ENCODE measurements at places on chromosomes 11 and 22.

DNA sequence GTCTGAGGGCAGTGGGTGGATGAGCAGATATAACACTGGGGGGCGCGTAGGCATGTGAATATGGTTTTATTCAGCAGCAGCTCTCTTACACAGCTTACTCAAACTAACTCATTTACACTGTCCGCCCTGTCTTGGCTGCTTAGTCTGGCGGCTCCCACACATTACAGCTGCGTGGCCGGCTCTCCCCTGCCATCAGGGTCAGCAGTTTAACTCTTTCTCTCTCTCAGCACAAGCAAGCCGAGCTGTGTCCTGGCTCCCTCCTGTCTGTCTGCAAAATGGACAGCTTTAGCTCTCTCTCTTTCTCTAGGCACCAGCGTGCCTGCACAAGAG, 1310.1 kb upstream of the RAG2 start:
- no peak for DNase-seq

DNA sequence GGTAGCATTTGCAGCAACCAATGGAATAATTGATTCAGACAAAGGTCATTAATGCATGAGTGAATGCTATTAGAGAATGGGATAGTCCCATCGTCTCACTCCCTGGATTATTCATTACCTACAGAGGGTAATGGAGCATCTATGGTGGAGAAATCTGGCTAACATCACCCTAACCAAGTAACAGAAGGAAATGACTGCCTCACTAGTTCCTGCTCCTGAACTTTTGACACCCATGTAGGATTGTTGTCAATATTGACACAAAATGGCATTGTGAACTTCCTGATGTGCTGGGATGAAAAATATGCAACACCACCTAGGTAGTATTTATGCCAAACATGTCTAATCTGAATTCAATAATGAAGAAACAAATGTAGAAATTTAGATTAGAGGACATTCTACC, 44.0 kb upstream of the KIRREL3 start:
- DNase-seq = no peak

DNA sequence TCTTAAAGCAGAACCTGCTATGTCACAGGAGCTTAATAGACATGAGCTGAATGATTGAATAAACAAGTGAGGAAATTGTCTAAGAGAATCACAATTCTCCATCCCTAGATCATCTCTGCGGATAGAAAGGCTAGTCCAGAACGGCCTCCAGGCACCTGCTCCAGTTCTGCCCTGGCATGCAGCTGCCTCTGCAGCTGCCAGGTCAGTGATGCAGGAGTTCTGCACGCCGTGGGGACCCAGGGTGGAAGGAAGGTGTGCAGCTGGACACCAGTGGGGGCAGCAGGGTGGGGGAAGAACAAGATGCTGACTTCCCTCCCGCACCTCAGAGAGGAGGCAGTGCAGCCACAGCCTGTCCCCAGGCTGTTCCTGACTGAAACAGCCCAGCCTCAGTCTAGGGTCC, 192.1 kb upstream of the NCAM1 start:
- DNase-seq = no peak

DNA sequence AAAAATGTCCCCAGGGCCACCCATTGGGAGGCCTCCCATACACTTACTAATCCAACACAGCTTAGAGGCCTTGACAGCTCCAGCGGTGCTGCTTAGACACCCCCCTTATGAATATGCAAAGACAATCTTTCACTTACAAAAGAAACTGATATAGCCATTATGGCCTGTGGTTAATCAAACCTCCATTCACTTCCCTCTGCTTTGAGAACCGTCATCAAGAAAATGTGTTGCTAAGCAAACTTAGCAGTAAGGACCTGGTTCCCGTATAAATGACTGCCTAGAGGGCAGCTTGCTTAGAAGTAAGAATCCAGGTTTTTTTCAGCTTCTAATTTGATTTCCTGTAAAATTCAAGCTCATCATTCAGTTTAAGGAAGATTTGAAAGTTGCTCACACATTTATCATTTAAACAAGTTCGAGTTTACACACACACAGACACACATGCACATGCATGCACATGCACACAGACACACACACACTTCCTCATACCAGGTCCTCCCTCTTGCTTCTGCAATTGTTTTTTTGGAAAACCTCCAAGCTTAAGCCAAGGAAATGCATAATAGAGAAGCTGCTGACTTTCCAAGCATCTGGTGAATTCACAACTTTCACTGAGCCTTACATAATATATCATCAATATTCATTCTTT, 137.7 kb upstream of the BLID start:
- DNase-seq = no peak

GRCh38 chr11:120334332-120334731, 1.9 kb upstream of the ARHGEF12 start:
- no peak for DNase-seq

GRCh38 chr11:205221-206001, 1.8 kb downstream of the BET1L start:
- no peak for DNase-seq

- DNase-seq = no peak
These were observed 488.1 kb downstream of the NTM start for GRCh38 chr11:131858505-131858904.

DNA sequence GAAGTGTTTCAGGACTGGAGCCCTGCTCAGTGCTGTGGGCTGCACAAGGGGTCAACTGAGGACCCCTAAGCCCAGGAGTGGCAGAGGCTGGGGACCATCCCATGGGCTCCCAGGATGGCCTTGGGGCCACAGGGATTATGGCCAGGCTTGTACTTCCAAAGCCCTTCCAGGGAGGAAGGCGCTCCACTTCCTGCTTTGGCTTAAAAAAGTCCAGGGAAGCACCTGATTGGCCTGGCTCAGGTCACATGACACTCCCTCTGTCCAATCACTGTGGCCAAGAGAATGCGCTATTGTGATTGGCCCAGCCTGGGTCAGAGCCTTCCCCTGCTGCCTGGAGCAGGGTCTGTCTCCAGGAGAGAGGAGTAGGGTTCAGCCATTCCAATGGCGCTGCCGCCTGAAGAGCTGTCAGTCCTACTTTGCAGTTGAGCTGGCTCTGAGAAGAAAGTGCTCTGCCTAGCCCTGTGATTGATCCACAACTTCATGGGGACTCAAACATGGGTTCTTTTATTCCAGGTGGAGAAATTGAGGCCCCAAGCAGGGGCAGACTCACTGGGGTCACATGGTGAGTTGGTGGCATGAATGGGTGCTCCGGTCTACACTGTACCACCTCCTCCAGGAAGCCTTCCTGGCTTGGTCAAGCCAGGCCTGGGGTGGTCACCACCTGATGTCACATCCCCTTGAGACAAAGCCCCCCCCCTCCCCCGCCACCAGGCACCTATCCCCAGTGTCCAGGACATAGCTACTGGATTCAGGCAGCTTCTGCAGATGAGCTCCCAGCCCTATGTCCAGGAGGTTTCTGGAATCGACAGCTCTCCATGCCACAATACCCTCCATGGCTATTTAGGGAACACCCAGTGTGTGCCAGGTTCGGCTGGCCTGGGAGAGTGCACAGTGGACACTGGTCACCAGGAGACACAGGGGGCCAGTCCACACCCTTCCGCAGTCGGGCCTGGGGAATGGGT, 48.2 kb downstream of the RTN4R start:
- no peak for DNase-seq

DNA sequence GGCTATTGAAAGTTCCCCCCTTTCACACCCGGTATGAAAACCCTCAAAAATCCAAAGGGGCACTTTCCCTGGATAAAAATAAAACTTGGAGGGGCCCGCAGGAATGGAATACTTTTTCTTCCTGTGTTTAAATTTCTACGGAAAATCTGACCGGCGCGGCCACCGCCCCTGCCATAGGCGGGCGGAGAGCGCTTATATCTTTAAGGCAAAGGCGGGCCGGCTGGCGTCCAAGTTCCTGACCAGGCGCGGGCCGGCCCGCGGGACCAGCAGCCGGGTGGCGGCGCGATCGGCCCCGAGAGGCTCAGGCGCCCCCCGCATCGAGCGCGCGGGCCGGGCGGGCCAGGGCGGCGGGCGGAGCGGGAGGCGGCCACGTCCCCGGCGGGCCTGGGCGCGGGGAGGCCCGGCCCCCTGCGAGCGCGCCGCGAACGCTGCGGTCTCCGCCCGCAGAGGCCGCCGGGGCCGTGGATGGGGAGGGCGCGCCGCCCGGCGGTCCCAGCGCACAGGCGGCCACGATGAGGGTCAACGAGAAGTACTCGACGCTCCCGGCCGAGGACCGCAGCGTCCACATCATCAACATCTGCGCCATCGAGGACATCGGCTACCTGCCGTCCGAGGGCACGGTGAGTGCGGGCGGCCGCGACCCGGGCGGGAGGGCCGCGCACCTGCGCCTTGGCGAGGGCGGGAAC, at the start of gene ANO1:
Gene ANO1, plus strand, starts transcription at position 223 of the 686 bp plus-strand sequence. Its CDS starts 290 bp downstream, at position 513.
- DNase-seq = no peak

DNA sequence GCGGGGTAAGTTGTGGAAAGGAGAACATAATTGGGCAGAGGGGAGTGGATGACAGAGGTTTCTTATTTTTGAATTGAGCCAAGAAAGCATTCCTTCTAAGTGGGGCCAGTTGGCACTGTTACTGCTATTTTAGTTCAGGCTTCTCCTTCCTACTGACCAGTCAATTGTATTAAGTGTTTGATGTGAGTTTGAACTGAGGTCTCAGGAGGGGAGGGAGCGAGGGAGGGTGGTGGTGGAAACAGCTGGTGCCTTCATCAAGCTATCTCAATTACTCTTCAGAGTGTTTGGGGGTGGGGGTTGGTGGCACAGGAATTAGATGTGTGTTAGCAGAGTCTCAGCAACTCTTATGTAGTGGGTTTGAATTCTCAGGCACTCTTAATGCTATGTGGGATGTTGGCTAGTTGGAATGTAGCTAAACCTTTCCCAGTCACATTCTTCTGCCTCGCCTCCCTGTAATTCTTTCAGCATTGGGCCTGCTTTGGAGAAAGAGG, 14.5 kb downstream of the CTNND1 start:
- DNase-seq = no peak

- no peak for DNase-seq
These were observed 190.2 kb downstream of the SWAP70 start for GRCh38 chr11:9853929-9854552.

GRCh38 chr22:43567691-43568324, 156.0 kb downstream of the MPPED1 start:
- no peak for DNase-seq

DNA sequence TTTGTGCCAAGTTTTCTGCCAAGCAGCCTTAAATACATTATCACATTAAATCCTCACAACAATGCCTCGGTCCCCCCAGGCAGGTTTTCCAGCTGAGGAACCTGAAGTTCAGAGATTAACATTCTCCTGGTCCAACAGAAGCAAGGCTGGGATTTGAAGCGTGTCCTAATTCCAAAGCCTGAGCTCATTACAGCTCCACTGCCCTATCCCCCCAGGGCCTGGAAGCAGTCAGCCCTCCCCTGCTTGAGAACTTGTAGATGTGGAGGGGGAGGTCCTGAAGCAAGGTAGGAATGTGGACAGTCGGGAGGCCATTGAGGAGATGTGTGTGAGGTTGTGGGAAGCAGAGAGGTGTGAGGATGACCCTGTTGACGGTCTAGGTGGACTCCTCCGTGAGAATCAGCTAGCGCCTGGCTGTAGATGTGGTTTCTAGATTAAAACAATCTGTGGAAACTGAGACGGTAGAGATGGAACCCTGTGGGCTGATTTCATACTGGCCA, 8.1 kb downstream of the GRAMD1B start:
- DNase-seq = no peak

DNA sequence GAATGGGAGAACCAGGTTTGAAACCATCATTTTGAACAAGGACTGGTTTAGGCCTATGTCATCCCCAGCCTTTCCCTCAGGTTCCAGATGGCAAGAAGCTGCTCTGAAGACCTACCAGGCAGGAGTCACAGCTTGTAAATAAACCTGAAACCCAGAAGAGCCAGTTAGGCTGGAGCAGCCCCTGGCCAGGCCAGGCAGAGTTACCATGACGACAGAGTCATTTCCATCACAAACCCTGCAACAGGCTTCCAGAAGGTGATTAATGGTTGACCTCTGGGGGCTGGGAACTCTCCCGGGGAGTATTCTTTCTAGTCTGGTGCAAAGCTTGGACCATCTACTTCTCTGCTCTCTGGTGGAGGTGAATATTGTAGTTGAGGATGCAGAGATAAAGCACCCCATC, 164.1 kb upstream of the NCAM1 start:
- no peak for DNase-seq

GRCh38 chr11:44333271-44334218, 23.6 kb upstream of the ALX4 start:
- no peak for DNase-seq

GRCh38 chr11:115179636-115180035, 324.6 kb downstream of the CADM1 start:
- DNase-seq = no peak

- no peak for DNase-seq
These were observed 26.3 kb upstream of the CDON start for GRCh38 chr11:126088999-126089398.

DNA sequence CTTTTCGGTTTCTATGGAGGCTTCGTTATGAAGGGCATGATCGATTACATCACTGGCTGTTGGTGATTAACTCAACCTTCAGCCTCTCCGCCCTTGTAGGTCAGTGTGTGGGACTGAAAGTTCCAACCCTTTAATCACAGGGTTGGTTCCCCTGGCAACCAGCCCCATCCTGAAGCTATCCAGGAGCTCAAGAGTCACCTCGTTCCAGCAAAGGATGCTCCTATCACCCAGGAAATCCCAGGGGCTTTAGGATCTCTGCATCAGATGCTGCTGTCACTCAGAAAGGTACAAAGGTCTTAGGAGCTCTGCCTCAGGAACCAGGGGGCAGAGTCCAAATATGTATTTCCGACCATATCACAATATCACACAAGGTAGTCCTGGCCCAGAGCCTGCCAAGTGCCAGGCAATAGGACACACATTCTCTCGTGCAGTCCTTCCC, 123.5 kb upstream of the PARVA start:
- DNase-seq = no peak

- no peak for DNase-seq
These were observed 8.1 kb upstream of the DGKZ start for GRCh38 chr11:46338988-46339666.

- no peak for DNase-seq
These were observed 74.5 kb downstream of the AMBRA1 start for GRCh38 chr11:46519351-46519750.

DNA sequence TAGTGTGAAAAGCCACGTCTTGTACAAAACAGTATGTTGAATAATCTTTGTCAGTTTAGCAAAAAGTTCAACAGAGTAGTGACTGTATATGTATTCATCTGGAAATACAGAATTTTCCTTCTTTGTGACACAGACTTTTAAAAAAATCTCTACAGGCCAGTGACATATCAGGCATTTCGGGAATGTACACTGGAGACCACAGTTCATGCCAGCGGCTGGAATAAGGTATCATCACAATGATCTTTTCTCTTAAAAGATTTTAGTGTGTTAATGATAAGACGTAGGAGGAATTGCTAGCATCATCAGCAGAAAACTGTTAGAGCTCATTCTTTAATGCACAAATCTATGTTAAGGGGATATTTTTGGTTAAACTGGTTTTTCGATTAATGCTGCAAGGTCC, 57.4 kb downstream of the BCL2L13 start:
- DNase-seq = no peak

- no peak for DNase-seq
These were observed 55.1 kb downstream of the CYTH4 start for GRCh38 chr22:37337204-37337943.

DNA sequence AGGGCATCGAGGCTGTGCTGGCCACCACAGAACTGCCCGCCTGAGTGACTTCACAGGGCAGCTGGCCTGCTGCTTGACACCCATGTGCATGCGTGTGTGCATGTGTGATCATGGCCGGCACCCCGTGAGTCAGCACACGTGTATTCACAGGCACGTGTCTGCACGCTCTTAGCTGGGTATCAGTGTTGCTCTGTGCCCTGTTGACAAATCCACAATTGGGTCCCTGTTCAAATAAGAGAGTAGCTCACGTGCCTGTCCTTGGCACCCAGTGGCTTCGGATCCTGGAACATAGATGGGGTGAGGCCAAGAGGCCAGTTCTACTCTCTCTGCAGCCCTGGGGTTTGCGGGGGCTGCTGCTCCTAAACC, 14.0 kb downstream of the B3GAT1 start:
- no peak for DNase-seq

GRCh38 chr22:49754696-49755630, 72.7 kb downstream of the BRD1 start:
- no peak for DNase-seq
